ENCODE measurements at places on chromosomes 2 and 18.

- DNase-seq: no peak
Observed at GRCh38 chr2:20622296-20622686, 28.6 kb downstream of the HS1BP3 start.

- no peak for DNase-seq
Observed at GRCh38 chr2:179454443-179455171, 190.0 kb upstream of the SESTD1 start.

DNA sequence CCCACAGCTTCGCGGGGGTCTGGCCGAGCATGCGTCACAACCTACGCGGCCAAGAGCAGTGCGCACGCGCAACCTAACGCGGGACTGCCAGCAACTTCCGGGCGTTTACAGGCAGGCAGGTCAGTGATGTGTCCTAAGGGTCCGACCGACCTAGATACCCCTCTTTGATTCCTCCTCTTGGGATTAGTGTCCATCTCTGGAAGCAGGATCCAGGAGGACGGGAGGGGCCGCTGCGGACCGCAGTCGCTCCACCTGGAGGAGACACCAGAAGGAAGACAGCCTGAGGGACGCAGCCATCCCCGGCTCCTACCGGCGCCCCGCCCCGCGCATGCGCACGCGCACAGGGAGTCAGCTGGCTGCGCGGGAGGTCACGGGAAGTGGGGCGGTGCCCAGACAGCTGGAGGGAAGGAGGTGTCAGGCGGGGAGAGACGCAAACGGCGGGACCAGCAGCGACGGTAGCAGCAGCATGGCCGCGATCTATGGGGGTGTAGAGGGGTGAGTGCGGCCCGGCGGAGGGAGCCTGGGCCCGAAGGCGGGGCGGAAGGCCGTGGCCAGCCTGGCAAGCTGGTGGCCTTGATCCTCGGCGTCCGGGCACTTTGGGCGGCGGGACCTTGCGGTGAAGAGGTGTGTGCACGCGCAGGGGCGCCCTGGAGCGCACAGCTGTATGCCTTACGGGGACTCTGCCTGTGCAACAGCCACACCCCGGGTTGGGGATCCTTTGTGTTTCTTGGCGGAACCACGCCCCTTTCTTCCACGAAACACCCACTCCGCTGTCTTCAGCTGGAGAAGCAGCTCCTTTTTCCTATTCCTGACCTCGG, at the start of gene NAGK:
NAGK (plus strand) TSS at position 431 of the 818 bp plus-strand sequence; CDS start at position 467, 36 bp downstream.
- peak; percentile 86 for DNase-seq

- no peak for DNase-seq
Observed at GRCh38 chr2:62379566-62379965, 126.4 kb downstream of the TMEM17 start.

- DNase-seq: no peak
Observed at GRCh38 chr2:100182494-100183361, 40.3 kb upstream of the AFF3 start.

Measured in NCI-H2081 (cell line).